IMR-90 (cell line): ENCODE measurements at places on chromosomes 4 and X. TPM values are rescaled to one million over a fixed set of nuclear protein-coding genes. Genes with fewer than 3 reads are reported as not detected.

CLDN34 gene
- under 0.01 TPM in 1 of 2 replicates, not detected in the other for total RNA-seq

- peak; percentile 12 for DNase-seq
Observed at GRCh38 chr4:19327364-19327763, 924.3 kb upstream of the SLIT2 start.

DNA sequence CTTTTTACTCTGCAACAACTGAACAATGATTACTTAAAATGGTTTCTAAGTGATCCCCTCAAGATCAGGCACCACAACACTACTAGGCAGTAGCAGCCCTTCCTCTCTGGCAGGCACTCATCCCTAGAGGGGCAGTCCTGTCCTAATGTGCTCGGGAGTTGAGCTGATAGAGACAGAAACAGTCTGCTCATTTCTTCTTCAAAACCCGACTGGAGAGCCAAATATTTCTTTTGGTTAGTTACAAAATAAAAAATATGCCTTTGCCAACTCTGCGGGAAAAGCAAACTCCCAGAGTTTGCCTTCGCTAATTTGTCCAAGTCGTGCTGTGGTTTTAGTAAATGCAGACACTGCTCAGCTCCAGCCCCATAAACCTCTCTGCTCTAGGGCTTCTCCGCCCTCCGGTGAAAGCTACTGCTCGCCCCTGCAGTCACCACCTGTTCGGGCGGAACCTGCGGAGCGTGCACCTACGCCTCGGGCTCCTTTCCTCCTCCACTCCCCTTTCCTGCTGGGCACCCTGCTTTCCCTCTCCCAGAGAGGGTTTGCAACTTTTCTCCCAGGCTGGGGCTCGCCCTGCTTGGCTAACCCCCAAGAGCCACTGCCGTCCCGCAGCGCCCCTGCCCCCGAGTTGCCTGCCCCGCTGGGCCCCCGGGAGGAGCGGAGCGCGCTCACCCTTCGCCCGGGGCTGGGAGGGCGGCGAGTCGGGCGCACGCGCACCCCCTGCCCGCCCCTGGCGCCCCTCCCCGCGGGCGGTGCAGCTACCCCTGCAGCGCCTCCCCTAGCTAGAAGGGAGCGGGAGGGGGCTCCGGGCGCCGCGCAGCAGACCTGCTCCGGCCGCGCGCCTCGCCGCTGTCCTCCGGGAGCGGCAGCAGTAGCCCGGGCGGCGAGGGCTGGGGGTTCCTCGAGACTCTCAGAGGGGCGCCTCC lies at the start of gene NPNT:
NPNT (plus strand) TSS at position 812 of the 923 bp plus-strand sequence. CDS start 182 bp downstream, outside the sequence.
- no peak for DNase-seq

GRCh38 chr4:89379511-89380044 lies 72.0 kb upstream of the GPRIN3 start:
- no peak for DNase-seq

LEF1 gene
- total RNA-seq = 0.56 and 1.8 TPM in 2 replicates

EXOC1 gene
- 47.5 and 49.5 TPM in 2 replicates for total RNA-seq

- no peak for DNase-seq
Observed at GRCh38 chr4:129545599-129546278, 449.8 kb downstream of the C4orf33 start.

DNA sequence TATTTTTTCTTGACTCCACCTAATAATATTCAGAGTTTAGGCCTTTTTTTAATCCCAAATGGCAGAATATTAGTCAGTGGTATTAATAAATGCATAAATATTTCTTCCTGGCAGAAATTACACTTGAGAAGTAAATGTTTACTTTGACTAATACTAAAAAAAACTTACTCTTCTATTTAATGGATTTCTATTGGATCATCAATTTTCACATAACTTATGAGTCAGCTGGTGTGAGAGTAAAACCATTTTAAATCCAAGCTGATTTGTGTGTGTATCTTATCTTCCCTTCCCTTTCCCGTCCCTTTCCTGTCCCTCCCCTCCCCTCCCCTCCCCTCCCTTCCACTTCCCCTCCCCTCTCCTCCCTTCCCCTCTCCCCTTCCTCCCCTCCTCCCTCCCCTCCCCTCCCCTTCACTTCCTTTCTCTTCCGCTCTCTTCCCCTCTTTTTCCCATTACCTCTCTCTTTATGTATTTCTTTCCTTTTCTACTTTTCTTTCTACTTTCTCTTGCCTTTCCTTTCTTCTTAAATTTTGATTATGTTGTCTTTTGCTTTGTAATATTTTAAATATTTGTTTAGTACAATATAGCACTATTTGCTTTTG lies 630.1 kb upstream of the EPHA5 start:
- DNase-seq = no peak

DNA sequence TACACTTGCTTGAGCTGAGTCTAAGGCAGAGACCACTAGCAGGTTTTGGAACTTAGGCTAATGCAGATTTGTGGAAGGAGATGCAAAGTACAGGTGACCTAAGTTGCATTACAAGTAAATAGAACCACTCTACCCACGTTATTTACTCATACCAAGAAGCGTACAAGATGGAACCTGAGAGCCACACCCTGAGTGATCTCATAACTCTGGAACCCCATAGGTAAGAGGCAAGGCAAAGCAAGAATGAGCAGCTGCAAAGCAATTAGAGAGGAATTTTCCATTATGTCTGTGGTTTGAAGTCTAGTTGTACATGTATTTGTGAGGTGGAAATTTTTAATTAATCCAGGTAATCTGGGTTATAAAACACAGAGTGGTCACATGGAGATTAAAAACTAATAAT lies 55.4 kb downstream of the CC2D2A start:
- no peak for DNase-seq

PCDH11X gene
- total RNA-seq = under 0.01 TPM in 1 of 2 replicates, not detected in the other

CCNQ gene
- total RNA-seq = 26.9 and 27.6 TPM in 2 replicates

GRCh38 chr4:54727346-54727745 lies 69.6 kb downstream of the KIT start:
- DNase-seq = no peak
